Left ventricle myocardium superior (tissue), 1 donor: ENCODE measurements at places on chromosomes 4 and X. TPM values are rescaled to one million over a fixed set of nuclear protein-coding genes. Genes with fewer than 3 reads are reported as not detected.

The PNMA6A gene
- 1.9 TPM for total RNA-seq

The TEX13D gene
- not detected for total RNA-seq

The C4orf50 gene
- total RNA-seq, result 0.02 TPM

The SERPINA7 gene
- total RNA-seq, result not detected

The ATP11C gene
- 3.2 TPM for total RNA-seq
